Stimulated activated CD4-positive, alpha-beta T cell treated with anti-CD3 and anti-CD28 coated beads, Interleukin-15, amount 100 ng/mL, for 48 hours (primary cell): ENCODE measurements at places on chromosomes 6 and 20.

DNA sequence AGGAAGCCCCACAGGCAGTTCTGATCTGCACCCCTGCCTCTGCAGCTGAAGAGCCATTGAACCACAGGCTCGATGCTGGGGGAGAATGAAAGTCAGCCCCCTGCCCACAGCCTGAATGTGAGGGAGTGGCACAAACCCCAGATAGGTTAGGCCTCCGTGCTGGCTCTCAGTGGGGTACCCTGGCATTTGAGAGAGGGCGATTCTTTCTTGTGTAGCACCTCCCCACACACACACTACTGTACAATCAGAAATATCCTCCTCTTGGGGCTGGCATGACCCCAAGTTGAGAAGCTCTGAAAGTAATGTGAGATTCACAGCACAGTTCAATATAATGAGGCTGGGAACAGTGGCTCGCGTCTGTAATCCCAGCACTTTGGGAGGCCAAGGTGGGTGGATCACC lies 17.9 kb downstream of the TTBK1 start:
- DNase-seq = no peak

DNA sequence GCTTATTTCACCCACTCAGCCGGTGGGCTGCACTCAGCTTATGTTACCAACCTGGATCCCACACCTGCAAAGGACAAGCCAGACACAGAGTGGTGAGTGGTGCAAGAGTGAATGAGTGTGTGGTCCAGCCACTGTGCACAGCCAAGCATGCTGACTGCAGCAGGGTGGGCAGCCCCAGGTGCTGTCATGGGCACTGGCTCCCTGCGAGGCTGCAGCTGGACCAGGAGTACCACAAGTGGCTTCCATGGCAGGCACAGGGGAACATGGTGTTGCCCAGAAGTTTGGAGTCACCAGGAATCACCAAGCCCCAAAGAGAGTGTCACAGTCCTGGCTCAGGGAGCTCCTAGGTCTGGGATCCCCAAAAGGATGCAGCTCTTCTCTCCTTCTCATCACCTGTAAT lies 1093.4 kb downstream of the KHDRBS2 start:
- no peak for DNase-seq

DNA sequence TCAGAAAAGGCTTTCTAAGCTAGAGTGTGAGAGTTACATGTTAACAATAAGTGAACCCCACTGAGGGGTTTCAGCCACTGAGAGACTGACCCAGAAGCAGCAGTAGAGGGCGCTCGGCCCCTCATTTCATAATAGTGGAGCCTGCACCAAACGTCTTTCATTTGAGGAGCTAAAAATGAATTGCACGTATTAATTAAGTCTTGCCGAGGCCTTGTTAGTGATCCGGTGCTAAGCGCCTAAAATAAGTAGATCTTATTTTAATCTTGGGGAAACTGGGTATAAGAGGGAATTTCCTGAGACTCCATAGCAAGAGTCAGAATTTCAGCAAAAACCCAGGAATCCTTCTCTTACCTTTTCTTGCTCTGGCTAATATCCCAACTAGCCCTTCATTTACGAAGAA lies 209.7 kb downstream of the FARS2 start:
- peak; percentile 35 for DNase-seq

DNA sequence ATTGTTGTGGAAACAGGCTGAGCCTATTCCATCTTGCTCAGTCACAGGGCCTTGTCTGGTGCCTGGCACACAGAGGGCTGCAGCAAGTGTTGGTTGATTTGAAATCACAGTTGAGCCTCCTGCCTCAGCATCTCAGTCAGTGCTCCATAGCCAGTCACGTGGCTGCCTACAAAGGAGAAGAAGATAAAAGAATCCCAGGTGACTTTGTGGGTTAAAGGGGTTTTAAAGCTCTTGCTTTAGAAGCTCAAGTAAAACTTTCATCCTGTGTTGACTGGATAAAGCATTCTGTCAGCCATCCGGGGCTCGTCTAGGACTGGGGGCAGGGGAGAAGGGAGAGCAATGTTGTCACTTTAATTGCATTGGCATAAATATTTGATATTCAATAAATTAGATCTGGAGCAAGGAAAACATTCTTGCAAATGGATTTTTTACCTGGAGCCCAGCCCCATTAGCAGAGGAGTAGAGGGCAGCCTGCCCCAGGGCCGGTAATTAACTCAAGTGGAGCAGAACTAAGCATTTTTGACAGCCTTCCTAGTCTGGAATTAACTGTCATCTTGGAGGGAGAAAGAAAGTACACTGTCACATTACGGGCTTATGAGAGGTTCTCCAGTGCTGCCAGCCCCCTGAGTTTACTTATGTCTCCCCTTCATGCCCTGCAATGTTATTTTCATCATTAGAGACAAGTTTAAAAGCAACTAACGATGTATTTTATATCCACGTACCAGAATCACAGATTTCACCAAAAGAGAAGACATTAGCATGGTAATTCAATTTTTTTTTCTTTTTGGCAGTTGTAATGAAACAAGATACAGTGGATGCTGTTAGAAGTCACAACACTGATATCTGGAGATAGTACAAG lies 71.7 kb upstream of the GTSF1L start:
- no peak for DNase-seq

DNA sequence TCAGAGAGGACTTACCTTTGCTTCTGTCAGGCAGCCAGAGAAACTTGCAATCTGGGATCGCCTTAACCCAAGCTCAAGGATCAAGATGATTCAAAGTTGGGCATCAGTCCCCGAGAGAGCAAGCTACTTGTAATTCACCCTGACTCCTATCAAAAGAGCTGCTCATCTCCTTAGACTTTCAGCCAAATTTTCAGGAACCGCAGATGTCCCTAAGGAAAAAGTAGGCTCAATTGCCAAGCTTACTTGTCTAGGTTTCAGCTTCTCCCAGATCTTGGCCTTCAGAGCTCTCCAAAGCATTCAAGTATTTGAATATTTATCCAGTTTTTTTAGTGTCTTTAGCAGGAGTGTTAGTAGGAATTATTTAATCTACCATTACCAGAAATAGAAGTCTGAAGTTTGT lies 434.1 kb upstream of the MMS22L start:
- no peak for DNase-seq

DNA sequence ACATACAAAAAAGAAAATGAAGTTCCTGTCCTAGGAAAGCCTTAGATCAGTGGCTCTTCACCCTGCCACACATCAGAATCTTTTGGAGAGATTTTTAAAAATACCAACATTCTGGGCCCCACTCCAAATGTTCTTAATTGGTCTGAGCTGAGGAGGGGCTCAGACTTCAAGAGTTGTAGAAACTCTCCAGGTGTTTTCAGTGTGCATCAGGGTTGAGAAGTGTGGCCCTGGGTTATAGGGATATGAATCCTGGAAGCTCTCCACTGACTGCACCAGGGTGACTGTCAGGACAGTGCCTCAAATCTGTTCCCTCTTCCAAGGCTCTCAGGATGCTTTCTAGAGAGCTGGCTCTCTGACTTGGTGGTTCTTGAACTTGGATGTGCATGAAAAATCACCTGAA lies 5.5 kb upstream of the MYLK2 start:
- no peak for DNase-seq

DNA sequence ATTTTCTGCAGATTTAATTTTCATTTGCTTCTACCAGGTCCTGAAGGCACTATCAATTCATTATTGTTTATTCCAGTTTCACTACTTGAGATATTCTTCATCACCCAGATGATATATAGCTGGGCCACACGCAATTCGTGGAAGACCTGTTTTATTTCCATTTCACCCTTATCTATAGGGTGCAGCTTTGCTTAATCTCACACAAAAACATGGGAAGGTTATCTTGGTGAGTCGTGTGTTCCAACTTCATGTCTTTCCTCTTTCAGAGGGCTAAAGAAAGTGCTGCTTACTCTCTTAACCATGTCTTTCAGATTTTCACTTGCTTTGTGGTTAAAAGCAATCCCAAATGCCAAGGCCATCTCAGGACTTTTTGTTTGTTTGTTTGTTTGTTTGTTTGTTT lies 194.0 kb downstream of the SOD2 start:
- DNase-seq = no peak
